Kidney epithelial cell (primary cell): ENCODE measurements at places on chromosomes 1 and 21.
A peak's percentile ranks its signal among the peaks of the same experiment; 100 is the strongest.

- no peak for DNase-seq
Observed at GRCh38 chr1:1334835-1335234, 3.8 kb downstream of the TAS1R3 start.

GRCh38 chr1:230824551-230824918 lies 43.8 kb downstream of the C1orf198 start:
- DNase-seq: no peak

DNA sequence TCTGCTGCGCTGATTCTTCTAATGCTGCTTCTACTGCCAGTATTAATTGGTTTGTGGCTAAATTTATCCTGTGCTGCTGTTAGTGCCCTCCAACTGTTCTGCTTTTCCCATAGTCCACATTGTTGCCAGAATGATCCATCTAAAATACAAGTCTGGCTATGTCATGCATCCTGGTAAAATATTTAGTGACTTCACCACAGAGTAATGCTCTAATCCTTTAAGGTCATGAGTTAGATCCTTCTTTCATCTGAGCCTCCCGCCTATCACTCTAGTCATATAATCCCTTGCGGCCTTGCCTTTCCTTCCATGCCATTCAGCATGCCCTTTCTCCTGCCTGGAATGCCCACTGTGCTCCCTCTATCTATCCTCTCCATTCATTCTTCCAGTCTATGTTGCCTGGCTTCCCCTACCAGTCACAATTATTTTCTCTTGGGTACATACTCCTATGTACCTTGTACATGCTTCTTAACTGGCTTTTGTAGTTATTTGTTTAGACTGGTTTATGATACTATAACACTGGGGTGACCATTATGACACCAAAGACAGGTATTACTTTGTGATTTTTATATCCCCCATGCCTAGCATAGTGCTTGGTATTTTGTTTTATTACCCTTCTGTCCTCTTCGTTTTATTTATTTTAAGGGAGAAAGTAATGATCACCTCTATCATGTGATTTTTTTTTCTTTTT lies 144.0 kb downstream of the MAGI3 start:
- DNase-seq: peak; percentile 10

DNA sequence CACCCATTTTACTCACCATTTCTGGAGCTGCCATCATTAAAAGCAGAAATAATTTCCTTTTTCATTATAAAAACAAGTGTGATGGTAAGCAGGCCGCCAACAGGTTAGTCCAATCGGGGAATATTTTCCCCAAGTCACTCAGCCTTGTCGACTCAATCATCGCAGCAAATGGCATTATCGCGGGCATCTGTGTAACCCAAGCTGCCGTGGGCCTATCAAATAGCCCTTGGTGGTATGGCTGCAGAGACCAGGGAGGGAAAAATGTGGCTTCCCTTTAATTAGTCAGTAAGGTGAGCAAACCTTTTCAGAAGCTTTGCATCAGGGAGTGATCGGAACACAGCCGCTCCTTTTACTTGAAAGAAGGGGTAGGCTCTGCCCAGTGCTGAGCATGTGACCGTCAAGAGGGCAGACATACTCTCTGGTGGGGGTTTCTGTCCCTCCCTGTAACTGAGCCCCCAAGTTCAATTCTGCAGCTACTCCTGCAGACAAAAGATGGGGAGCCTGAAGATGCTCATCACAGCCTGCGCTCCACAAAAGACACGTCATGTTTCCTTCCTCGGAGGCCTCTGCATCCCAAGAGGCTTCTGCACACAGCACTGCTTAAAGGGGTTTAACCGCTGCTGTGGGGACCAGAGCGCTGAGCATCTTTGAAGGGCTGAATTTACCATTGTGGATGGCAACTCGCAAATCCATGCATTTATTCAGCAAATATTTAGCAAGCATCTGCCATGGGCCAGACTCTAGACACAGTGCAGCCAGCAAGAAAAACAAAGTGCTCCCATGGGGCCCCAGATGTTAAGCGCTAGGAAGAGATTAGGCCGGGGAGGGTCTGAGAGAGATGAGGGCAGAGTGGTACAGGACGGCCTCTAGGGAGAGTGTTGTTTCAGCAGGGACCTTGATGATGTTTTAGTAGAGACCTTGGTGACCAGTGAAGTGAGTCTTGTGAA lies 1.2 kb upstream of the TMPRSS3 start:
- no peak for DNase-seq

- DNase-seq: no peak
Observed at GRCh38 chr21:35529171-35529863, 480.2 kb upstream of the RUNX1 start.

DNA sequence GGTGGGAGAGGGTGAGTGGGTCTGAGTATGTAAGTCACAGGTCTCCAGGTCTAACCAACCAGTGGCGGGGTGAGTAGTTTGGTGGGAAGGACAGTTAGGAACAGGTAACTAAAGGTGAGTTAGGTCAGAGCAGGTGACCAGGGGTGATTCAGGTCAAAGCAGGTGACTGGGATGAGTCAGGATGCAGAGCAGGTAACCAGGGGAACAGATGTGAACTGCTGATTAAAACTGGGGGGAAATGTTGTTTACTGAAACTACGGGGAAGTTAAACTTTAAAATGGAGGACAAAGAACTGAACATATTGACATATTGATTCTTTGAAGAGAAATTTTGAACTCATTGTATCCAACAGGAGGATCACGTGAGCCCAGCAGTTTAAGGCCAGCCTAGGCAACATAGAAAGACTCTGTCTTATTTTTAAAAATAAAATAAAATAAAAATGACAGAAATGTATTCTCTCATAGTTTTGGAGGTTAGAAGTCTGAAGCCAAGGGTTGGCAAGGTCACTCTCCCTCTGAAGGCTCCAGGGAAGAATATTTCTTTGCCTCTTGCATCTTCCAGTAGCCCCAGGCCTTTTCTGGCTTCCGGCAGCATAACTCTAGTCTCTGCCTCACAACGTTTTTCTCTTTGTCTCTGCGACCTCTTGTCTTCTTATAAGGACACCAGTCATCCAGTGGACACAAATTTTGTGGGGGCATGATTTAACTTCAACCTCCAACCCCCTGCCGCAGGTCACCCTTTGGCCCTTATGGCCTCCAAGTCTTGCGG lies 64.3 kb upstream of the TINAGL1 start:
- no peak for DNase-seq

- DNase-seq: no peak
Observed at GRCh38 chr1:242089911-242090310, 91.0 kb upstream of the MAP1LC3C start.

GRCh38 chr1:9427388-9427787 lies 111.9 kb upstream of the SLC25A33 start:
- DNase-seq: no peak

GRCh38 chr1:15066191-15066590 lies 87.4 kb upstream of the TMEM51 start:
- DNase-seq: no peak

DNA sequence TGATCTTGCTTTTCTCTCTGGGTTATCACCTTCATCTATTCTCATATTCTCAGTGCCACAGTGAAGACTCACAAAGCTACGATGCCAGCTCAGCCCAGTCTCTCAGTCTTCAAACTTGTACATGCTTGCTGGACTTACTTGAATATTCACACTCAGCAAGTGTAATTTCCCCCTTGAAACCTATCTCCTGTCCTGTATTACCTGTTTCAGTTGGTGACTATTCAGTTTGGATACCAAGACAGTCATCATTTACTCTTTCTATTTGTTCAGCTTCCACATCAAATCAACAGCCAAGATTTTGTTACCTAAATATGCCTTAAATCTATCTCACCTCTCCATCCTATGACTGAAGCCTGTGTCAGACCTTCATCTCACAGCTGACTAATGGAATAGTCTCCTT lies 209.7 kb downstream of the LRRC7 start:
- no peak for DNase-seq

GRCh38 chr1:172135978-172136610 lies 284.4 kb upstream of the C1orf105 start:
- DNase-seq: no peak

- no peak for DNase-seq
Observed at GRCh38 chr1:45542591-45542990, 8.0 kb upstream of the AKR1A1 start.

GRCh38 chr1:211279340-211279739 lies 20.2 kb downstream of the RCOR3 start:
- DNase-seq: no peak

- no peak for DNase-seq
Observed at GRCh38 chr1:79507770-79508169, 501.2 kb upstream of the ADGRL4 start.

GRCh38 chr21:34280389-34280795 lies 83.4 kb upstream of the KCNE2 start:
- no peak for DNase-seq

- no peak for DNase-seq
Observed at GRCh38 chr1:94884106-94884505, 42.8 kb downstream of the CNN3 start.

- no peak for DNase-seq
Observed at GRCh38 chr21:23130308-23130707, 2132.1 kb downstream of the NCAM2 start.

GRCh38 chr1:232477728-232478127 lies 152.2 kb downstream of the SIPA1L2 start:
- DNase-seq: peak; percentile 94

- no peak for DNase-seq
Observed at GRCh38 chr1:23417570-23417969, 7.0 kb downstream of the TCEA3 start.

DNA sequence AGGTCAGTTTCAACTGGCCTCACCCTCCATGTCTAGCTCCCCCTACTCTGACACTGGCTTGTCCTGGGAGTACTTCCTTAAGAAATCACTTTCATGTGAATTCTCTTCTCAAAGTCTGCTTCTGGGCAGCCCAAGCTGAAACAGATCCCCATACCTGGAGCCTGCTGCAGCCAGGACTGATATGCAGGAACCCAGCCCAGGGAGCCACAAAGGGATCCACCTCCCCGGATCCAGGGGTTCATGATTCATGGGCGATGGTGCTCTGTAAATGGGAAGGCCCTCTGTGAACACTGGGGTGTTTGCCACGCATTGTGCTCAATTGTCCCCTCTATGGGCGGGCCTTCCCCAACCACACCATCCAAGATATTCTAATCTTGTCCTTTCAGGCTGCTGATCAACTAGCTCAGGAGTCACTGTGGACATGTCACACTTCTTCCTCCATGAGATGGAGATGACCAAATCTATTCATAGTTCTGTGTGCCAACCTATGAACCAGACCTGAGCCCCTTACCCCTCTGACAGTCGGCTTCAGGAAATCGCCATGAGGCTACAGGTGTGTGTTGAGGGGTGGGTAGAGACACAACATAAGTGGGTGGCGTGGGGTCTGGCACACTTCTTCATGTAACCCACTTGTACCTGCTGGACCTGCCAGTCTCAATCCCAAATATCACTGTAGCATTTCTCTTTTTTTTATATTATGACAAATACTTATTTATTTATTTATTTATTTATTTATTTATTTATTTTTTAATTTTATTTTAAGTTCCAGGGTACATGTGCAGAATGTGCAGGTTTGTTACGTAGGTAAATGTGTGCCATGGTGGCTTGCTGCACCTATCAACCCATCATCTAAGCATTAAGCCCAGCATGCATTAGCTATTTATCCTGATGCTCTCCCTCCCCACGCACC lies 41.8 kb downstream of the RUNX3 start:
- no peak for DNase-seq

GRCh38 chr1:32972814-32973428 lies 8.3 kb upstream of the RNF19B start:
- DNase-seq: no peak

DNA sequence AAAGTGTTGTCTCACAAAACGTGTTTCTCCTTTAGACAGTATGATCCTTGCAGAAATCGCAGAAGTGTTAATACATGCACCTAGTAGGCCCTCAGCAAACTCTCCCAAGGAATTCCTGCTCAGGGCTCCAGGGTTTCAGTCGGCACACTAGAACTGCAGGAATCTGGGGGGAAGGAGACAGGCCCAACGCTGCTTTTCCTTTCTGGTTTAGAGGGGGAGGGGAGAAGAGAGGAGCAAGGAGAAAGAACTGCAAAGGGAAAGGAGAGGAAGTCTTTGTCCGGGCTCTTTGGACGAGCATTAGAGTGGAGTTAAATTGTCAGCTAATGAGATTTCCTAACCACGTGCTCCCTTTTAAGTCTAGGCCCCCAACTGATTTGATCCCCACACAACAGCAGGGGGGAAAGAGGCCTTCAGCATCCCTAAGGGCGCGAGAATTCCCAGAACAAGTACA lies 103.7 kb upstream of the SOD1 start:
- no peak for DNase-seq

- DNase-seq: peak; percentile 41
Observed at GRCh38 chr1:79695138-79695537, 688.6 kb upstream of the ADGRL4 start.

DNA sequence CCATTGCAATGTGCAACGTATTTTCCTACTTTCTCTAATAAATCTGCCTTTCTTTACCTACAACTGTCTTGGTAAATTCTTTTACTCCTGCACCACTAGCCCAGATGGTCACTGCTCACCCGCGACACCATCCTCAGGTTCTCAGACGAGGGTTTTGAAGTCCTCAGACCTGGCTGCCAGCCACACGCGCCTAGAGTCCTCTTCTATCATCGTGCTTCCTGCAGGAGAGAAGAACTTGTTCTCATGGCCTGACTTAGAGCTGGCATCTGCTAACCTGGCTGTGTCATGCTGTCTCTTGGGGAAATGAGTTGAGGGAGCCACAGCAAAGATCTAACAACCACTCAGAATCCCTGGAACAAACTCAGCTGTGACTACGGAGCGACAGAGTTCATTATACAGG lies 30.3 kb upstream of the PGBD5 start:
- no peak for DNase-seq

GRCh38 chr1:194476872-194477271 lies 1290.5 kb upstream of the B3GALT2 start:
- no peak for DNase-seq

GRCh38 chr1:43058545-43059360 lies 100.1 kb upstream of the SLC2A1 start:
- DNase-seq: no peak
